ENCODE measurements at places on chromosomes 4 and X.

DNA sequence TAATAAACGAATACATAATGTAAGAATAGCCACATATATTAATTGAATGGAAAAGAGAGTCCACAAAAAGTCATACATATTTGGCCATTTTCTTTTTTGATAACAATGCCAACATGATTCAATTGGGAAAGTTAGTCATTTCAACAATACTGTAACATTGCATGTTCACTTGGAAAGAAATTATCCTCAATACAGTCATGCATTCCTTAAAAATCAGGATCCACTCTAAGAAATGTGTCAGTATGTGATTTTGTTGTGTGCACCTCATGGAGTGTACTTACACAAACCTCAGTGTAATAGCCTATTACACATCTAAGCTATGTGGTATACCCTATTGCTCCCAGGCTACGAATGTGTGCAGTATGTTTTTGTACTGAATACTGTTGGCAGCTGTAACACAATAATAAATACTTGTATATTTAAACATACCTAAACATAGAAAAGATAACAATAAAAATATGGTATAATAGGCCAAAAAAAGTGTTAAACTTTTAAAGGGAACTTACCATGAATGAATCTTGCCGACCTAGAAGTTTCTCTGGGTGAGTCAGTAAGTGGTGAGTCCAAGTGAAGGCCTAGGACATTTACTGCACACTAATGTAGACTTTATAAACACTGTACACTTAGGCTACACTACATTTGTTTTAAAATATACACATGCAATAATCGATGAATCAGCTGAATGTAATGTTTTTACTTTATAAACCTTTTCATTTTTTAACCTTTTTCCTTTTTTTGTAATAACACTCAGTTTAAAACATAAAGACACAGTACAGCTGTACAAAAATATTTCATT lies 806.8 kb downstream of the PCDH18 start:
- DNase-seq, result no peak

DNA sequence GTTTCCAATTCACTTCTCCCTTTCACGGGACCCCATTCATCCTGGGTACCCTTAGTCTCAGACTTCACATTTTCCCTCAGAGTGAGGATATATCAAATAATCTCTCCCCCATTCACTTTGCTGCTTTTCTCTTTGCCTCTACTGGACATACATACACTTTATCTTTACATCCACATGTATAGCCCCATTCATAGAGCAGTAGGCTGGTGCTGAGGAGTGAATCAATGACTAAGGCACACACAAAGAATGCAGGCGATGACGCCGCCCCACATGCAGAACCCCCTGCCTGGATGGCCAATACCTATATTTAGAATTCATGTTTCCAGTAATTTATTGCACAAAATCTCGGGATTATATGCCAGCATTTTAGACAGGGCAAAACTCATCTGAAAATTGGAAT lies 554.3 kb upstream of the TENM3 start:
- DNase-seq, result no peak

DNA sequence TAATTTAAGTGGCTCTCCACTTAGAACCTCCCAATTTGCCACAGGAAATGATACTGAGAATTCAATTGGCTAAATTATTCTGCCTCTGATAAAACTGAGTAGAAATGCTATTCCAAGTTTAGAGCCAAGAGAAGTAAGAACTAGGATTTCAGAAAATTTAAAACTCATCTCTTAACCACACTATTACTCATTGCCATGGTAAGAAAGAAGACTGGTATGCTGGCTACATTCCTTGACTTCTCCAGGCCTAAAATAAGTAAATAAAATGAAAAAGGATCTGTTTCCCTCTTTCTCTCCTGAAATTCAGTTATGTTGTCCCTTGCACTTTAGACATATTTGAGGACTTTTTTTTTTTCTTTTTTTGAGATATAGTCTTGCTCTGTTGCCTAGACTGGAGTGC lies 23.3 kb downstream of the ZNF280C start:
- no peak for DNase-seq

DNA sequence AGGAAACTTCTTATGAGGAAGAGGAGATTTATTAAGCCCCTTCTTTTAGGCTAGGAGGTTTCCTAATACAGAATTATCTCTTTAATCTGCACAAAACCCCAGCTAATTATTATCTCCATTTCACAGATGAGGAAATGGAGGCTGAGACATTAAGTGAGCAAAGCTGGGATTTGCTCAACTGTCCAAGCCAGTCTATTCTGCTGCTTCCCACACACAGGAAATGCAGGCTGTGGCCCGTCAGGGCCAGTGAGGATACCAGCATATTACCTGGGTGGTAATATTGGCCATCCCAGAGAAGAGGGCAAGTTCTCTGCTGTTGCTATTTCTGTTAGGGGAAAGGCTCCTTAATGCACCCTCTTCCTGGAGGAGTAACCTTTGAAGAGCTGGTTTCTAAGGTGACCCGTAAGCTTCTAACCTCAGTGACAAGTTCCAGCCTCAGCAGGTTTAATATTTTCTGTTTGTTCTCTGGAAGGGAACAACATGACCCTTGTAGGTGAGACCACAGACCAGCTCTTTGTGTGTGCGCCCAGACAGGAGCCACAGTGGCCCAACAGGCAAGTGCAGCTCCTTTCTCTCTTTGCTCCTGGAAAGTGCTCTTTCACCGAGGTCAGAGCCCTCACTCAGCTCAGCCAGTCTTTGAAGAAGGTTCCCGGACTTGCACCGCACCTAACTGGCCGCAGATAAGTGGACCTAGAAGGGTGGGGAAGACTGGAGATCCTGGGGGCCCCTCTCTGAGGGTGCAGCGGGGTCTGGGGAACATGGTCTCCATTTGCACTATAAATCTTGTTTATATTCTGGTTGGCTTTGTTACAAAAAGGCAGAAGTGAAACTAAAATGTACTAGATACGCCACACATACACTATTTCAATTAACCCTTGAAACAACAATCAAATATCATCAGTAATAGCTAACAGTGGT lies 35.5 kb downstream of the TBC1D9 start:
- DNase-seq, result no peak

- no peak for DNase-seq
These were observed 76.0 kb upstream of the SMARCA5 start for GRCh38 chr4:143437476-143437875.
